ENCODE measurements at places on chromosomes 12 and 14.

- DNase-seq: no peak
These were observed 379.9 kb upstream of the PDE3A start for GRCh38 chr12:19988459-19988873.

GRCh38 chr12:5509557-5509956 is 77.6 kb downstream of the NTF3 start:
- no peak for DNase-seq

DNA sequence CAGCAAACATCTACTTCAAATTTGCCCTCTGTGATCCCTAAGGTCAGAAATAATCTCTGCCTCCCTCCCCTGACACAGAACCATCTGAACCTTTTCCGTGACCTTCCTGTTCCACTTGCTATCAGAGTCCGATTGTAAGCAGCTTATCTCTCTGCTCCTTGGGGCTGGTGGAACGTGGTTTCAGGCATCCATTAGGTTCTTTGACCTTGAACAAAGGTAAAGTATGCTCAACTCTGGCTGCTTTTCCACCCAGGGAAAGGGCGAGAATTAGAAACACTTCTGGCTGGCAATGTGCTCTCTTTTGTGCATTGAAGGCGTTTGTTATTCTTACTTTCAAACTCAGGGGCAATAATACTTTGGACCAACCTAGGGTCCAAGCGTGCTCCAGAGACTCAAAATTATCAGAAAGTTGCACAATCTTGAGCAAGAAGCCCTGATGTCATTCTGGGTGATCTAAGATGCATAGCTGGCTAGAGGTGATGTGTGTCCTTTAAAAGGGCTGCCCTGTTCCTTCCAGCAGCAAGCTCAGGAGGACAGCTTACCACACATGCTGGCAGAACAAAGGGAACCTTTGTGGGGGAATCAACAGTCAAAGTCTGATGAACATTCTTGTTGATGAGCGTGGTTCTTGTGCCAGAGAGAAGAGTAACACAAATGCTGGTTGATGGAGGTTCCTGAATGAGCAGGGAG is 29.8 kb downstream of the ADGRD1 start:
- no peak for DNase-seq

- DNase-seq: no peak
These were observed 14.2 kb downstream of the ATXN2 start for GRCh38 chr12:111584959-111585358.

DNA sequence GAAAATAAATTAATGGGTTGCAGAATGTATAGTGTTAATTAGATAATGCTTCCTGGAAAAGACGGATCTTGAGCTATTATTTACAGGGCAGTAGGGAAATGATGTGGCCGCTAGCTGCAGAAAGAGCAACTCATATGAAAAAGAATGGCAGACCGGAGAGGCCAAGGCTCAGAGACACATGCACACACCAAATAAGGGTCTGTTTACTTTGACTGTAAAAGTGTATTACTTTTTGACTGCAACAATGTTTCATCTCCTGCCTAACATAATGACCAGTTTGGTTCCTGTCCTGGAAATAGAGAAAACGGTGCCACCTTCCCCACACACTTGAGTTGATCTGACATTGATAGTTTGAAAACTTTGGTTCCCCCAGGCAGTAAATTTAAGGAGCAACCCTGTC is 290.9 kb downstream of the CACNA1C start:
- no peak for DNase-seq

- no peak for DNase-seq
These were observed 17.1 kb downstream of the CDKL1 start for GRCh38 chr14:50379563-50379962.

GRCh38 chr14:51846631-51847488 is 13.6 kb upstream of the GNG2 start:
- DNase-seq: peak; percentile 71

DNA sequence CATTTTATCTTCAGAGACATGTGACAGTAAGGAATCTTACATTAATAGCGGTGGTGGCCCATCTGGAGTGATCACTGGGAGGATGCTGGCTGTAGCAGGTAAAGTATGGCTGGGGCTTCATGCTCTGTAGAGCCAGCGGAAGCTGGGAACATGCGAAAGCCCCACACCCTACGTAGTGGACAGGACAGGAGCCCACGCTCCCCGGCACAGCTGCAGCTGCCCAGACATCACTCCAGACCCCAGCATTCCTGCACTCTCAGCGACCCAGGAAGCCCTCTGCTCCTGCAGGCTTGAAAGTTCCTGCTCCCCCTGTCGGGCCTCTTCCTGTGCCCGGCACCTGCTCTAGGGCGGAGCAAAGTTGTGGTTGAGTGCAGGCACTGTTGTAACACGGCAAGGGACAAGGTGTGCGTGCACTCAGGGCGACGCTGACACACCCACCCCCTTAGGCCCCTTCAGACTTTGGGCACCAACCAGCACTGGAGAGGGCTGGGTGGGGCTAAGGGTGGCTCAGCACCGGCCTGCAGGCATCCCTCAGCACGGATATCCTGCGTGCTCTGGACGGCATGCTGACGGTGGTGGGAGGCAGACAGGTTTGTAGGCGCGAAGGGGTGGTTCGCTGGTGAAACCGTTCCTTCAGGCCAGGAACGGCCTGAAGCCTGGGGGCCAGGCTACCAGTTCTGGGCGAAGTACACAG is 568.3 kb downstream of the FSCB start:
- DNase-seq: no peak

GRCh38 chr12:47892819-47893218 is 12.0 kb downstream of the VDR start:
- no peak for DNase-seq

DNA sequence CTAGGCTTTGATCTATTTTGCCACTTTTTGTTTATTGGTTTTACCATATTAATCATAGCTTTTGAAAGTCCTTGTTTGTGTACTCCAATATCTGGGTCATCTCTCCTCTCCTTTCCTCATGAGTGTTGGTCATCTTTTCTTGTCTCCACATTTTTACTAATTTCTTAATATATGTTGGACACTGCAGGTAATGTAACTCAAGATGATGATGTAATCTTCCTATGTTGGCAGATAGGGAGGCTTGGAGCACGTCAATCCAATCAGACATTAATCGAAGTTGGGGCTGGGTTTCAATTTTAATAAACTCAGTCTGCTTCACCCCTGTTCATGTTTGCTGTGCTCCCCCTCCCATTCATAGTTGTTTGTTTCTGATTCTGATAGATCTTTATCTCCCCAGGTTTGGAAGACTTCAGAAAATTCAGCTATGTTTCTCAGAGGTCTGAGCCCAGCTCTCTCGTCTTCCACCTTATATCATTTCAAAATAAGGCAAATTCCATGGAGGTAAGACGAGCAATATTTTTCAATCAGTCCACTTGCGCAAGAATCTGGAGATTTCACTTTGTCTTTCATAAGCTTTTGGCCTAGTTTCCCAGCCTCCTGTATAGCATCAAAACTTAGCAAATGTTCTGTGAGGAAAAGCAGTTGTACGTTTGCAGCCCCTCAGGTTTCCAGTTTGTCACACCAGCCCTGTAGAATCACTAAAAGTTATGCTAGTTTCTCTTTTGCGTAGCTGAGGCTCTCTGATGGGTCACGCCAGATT is 504.1 kb downstream of the TMTC2 start:
- no peak for DNase-seq

- no peak for DNase-seq
These were observed 62.8 kb upstream of the FAM222A start for GRCh38 chr12:109650808-109651207.

DNA sequence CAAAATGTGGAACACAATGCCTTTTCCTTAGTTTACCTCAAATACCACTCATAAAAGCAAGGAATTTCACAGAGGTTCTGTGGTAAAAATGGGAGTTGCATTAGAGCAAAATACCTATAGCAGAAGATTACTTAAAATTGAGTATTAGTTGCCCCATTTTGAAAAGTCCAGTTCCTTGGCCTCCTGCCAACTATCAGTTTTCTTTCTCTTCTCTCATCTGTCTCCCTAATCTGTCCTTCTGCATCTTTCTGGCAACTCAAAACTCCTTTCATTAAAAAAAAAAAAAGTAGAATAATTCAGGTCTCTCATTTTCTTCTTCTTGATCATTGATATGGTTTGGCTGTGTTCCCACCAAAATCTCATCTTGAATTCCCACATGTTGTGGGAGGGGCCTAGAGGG is 127.3 kb downstream of the ATP23 start:
- no peak for DNase-seq

- DNase-seq: no peak
These were observed 4.3 kb downstream of the PSMD9 start for GRCh38 chr12:121892673-121893561.

DNA sequence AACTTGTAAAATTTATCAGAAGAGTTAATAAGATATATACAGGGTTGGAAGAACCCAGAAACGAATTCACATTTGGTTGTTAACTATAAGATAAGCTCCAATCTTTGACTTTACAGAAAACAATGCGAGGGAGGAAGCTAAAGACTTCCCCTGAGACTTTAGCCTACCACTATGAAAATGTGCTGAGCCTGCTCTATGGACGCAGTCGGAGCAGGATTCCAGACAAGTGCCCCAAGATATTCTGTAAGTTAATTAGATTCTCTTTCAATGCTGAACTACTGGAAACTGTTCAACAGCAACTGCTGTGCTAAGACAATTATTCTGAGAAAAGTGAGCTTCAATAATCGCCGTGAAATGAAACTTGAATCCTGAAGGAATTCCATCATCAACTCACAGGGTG is 8.3 kb upstream of the LRRC10 start:
- DNase-seq: no peak

GRCh38 chr12:113347892-113348291 is 10.5 kb upstream of the PLBD2 start:
- no peak for DNase-seq

- no peak for DNase-seq
These were observed 19.3 kb upstream of the CCER1 start for GRCh38 chr12:90974286-90974685.

DNA sequence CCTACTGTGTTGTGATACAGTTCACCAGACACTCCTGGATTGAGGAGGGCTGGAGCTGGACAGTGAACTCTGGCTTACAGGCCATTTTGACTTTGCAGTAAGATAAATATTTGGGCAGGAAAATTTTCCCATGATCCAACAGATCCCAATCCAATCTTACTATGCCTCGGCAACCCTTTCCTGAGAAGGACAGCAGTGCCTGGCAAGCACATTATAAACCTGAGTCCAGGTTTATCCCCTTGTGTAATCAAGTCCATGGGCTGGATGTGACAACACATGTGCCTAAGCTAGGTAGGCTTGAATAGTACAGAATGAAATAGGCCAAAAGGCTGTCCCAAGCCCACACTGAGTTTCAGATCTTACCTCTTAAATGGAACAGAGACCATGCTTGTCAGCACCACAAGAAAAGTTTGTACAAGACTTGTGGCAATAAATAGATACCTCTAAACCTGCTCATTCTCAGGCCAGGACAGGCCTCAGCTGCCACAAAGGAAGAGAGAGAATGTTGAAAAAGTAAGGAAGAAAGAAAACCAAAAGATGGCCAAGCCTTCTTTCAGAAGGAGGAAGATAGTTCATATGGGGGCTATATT is 34.9 kb downstream of the CREBL2 start:
- no peak for DNase-seq

GRCh38 chr14:81363746-81364378 is 36.3 kb downstream of the STON2 start:
- no peak for DNase-seq

DNA sequence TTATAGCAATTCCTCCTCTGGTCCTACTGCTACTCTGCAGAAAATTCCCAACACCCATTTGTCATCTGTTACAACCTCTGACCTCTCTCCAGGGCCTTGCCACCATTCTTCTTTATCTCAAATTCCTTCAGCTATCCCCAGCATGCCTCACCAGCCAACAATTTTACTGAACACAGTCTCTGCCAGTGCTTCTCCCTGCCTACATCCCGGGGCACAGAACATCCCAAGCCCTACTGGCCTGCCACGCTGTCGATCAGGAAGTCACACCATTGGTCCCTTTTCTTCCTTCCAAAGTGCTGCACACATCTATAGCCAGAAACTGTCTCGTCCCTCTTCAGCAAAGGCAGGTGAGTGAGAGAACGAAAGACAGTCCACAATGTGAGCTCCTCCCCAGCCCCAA is 122.1 kb downstream of the TTLL5 start:
- no peak for DNase-seq

DNA sequence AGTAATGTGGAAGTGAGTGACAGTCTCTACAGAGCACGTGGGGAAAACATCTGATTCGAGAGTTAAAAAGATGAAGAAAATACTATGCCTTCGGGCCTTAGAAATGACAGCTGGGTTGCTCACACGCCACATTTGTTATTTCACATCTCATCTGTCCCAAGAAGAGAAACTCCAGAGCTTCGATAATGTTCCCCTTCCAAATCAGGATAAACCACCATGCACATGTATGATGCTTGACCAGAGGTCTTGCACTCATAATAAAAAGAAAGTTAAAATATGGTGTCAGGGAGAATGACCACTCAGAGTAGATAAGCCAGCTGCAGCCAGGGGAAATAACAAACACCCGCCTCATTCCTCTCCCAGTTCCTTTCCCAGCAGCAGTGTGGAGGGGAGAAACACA is 34.6 kb downstream of the NIN start:
- DNase-seq: no peak

DNA sequence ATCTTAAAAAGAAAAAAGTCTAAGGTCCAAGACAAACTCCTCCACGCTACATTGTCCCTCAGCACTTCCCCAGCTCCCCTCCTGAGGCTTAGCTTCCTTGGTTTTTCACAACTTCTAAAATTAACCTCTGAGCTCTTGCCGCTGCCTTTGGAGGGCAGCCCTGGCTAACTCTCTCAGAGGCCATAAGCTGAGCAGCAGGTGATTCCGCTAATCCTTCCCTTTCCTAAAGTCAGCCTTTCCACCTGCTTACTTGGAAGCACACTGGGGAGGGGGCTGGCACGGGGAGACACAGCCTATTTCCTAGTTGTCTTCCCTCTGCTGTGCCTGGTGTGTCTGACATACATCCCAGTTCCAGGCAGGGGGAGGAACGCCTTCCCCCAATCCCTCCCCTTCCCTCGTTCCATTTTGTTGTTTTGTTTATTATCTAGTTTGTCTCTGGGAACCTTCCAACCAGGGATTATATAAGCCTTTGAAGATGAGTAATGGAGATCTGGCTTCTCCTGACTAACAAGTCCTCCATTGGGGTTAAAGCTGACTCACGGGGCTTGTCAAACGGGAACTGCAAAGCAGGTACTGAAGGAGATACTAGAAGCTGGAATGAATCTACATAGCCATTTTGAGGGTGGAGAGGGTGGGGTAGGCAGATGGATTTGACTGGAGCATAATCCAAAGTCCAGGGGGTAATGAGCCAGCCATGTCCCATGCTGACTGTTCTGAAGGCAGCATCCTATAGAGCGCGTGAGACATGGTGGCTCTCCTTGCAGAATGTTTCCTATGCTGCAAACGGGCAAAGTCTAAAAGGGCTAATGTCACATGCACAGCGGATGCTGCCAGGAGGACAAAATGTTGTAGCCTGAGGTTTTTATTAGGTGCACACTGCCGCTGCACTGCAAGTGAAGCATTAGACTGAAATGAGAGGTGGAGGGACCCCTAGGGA is 230.8 kb downstream of the FOXN3 start:
- no peak for DNase-seq

DNA sequence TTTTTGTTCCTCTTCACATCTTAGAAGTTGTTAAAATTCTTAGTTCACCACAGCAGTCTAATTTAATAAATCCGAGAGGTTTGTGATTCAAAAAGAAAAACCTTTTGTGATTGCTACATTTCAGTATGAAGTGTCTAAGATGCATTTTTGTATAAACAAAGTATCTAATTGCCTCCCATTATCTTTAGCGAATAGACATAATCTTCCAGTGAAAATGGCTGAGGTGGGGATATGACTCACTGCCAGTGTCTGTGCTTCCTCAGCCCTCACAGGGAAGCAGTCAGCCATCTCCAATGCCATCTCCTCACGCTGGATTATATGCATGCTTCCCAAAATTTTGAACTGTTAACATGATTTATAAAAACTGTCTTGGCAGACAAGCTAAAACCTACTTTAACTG is 7.6 kb downstream of the GCH1 start:
- DNase-seq: no peak

- DNase-seq: no peak
These were observed 135.0 kb upstream of the LRIG3 start for GRCh38 chr12:59055204-59055860.

All from stimulated activated CD4-positive, alpha-beta T cell treated with anti-CD3 and anti-CD28 coated beads, TNF-alpha, amount 100 ng/mL, for 1 hour (primary cell).